Stimulated activated naive CD4-positive, alpha-beta T cell treated with Interleukin-2 at 50 U/mL for 16 hours (primary cell): ENCODE measurements at places on chromosomes 12 and 14.

DNA sequence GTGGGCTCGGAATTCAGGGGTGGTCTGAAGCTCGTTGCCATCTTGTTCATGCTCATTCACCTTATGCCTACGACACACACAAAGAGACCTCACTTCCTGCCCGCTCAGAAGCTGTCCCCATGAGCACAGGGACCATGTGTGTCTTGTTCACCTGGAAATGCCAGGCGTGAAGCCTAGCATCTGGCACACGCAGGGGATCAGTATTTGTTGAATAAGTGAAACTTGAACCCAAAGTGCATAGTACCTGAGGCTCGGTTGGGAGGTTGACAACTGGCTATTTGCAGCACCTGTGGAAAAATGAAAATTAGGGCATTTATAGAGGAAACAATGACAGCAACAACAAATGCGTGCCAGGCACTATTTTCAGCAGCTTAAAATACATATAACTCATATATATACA, 5.4 kb downstream of the C12orf43 start:
- DNase-seq: no peak

- DNase-seq: no peak
Observed at GRCh38 chr14:101889898-101890297, 74.5 kb upstream of the DYNC1H1 start.

DNA sequence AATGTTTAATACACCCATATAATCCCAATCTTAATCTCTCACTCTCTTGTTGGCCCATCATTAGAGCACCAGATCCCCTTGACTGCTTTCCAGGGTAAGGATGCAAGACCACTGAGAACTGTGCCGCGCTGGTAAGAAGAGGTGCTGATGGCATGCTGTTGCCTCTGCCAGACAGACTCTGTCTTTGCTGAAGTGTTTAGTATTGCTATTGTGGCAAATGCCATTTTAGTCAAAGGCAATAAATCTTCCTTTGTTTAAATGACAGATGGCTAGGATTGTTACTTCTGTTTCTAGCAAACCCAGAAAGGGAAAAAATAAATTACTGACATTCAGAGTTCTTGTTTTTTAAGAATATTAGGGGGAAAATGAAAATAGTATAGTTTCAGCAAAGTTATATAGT, 152.3 kb downstream of the MON2 start:
- no peak for DNase-seq

DNA sequence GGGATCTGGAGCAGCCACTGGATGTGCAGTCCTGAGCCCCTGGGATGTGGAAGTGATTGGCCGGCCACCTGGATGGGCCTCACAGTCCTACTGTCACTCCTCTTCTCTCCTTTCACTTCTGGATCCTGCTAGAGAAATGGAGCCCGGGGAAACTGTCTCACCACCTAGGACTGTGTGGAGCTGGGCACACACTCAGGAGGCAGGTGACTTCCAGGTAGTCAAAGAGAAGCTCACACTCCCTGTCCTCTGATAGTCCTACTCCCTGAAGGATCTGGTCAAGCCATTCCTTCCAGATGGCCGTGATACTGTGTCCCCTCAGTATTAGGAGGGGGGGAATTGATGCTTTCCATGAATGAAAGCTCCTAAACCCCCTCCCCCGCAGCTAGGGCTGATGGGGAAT, 201.1 kb downstream of the ZFP36L1 start:
- no peak for DNase-seq

DNA sequence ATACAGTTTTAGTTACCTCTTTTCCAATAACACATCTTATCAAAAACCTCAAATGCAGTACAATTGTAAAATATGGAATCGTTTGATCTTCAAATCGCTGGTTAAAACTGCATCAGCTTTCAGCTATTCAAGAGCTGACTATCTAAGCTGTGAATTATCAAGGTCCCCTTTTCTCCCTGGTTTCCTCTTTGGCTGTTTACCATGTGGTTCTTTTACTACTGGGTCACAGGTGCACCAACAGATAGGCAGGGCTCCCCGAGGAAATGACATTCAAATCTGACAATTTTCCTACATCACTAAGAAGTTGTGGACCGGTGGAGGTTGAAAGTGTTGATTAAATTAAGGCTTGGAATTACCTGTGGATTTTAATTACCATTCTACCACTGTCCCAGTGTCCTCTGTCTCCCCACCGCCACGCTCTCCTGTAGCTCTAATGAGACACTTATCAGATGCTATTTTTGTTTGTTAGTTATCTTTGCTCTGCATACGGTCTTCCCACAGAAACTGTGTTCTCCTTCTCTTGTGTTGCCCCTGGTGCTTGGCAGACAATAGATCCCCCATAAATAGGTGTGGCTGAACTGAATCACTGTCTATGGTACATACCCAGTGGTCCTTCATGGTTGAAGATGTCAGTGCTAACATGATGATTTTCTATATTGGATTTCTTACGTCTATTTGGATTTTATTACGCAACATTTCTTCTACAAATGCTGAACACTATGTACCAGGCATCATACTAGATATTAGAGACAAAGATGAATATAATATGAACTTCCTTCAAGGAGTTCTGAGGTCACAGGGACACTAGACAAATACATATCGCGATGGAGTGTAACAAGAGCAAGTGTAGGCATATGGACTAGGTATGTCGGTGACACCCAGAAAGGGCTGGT, 20.9 kb upstream of the PLXNC1 start:
- no peak for DNase-seq

DNA sequence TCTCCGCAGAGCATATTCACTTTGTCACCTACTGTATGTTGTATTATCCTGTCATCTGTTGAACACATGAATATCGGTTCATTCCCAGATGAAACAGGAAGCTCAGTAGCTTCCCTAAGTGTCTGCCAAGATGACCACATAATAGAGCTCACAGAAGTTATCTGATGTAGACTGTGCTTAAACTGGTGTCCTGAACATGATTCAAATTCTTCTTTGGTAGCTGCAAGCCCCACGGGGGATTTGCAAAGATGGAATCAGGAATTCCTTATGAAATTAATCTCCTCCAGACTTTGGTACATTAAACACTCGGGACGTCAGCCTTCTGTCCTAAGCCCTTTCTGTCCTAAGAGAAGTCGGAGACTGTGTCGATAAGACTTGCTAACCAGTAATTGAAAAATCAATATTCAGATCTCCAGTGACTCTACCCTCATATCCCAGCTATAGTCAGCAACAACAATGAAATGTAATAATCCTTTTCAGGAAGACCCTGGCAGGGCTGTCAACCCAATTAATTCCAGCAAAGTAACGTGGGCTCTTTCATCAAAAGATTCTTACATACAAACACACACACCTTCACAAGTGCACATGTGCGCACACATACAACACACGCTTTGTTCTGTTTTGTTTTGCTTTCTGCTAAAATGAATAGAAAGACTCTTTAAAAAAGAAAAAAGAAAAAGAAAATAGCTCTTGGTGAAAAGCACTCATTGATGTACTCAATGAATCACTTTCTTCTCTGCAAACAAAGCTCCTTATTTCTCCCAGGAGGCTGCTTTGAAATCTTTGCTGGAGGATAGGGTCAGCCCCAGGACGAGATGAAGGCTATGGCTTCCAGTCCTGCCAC, 127.2 kb downstream of the RIMBP2 start:
- DNase-seq: no peak
